Activated T-cell treated with anti-CD3 and anti-CD28 coated beads, Interleukin-2, amount 50 U/mL, for 48 hours (primary cell): ENCODE measurements at places on chromosomes 11 and 22.

DNA sequence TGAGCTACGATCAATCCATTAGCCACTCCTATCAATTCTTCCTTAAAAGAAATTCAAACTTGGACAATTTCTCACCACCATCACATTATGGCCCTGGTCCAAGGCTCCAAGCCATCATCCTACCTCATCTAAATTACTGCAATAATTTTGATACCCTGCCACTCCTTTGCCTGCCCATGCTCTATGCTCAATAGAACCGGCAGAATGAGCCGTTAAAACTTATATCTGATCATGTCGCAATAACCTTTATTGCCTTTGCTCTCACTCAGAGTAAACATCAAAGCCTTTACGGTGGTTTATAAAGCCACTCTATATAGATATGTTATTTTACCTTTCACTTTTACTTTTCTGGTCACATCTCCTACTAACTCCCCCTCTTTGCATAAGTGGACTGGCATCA lies 2392.1 kb upstream of the RAG2 start:
- DNase-seq, result no peak

DNA sequence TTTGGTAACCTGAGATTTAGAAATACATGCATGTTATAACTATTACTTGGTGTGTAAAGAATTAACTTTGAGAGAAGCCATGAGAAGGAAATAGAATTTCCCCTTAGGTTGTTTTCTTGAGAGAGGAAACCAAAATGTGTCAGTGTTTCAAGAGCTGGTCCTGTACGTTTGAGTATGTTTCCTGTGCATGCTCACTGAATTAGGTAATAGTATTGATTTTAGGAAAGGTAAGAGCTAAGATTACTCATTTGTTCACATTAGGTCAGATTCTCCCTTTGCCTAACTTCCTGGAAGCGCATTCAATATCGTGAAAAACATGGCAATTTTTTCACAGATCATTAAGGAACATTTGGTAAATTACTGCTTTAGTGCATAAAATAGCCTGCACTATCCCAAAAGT lies 49.3 kb upstream of the RDX start:
- DNase-seq, result no peak

- peak; percentile 86 for DNase-seq
Measured at GRCh38 chr11:34650528-34650927, 29.6 kb downstream of the EHF start.

DNA sequence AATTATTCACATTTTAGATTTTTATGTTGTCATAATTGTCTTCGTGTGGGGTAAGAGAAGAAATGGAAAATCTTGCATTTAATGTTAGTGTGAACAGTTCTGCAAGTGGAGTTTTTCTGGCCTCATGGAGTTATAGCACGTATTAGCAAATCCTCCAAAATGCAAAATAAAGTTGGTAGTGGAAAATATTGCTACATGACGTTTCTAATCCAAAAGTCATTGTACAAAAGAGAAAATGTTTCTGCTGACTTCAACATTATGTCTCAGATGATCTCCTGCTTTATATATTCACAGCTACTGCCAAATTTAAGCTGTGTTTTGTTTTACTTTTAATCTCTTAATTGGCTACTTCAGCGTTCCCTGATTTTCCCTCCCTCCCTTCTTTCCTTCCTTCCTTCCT lies 1804.0 kb upstream of the RAG2 start:
- no peak for DNase-seq

GRCh38 chr11:127485541-127485940 lies 485.0 kb upstream of the KIRREL3 start:
- no peak for DNase-seq

DNA sequence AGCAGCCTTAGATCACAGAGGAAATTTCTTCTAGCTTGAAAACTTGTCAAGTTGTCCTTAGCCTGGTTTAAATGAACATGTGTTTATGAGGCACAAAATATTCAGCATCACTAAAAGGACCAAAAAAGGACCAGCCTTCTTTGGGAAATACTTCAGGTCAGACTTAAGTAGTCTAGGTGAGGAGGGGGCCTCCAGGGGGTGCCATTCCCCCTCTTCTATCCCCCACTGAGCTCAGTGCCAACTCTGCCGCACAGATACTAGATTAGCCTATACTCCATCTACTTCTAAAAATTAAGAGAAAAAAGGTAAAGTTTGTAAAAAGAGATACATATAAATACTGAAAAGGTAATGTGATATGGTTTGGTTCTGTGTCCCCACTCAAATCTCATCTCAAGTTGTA lies 20.6 kb downstream of the CLTCL1 start:
- no peak for DNase-seq

DNA sequence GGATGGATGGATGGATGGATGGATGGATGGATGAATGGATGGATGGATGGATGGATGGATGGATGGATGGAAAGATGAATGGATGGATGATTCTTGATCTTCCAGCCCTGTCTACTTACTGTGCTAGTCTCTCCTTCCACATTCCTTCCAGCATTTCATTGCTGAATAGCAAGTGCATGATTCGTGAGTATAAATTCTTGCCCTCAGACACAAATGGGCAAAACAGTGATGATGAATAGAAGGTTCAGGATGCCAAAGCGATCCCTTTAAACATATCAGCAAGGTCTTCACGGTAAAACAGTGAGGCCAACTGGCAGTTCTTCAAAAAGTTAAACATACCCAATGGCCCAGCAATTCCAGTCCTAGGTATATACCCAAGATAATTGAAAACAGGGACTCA lies 400.2 kb downstream of the MN1 start:
- no peak for DNase-seq

- DNase-seq, result no peak
Measured at GRCh38 chr22:45585437-45585755, 82.7 kb downstream of the FBLN1 start.

DNA sequence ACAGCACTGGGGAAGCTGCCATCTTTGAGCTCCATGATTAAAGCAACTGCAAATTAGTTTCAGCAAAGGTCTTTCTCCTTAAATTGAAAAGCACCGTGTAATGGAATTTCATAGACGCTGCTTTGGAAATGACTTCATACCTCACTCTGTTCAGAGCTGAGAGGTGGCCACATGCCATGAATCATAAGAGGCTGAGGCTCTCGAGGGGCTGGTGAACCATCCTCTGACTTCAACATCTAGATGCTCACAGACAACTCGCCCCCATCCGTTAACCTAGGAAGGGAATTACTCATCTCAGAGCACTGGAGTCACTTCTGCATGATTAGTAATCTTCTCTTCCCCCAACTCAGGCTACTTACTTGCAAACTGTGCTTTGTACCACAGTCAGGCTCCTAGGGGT lies 122.3 kb downstream of the RCN1 start:
- DNase-seq, result peak; percentile 51

- DNase-seq, result no peak
Measured at GRCh38 chr11:133360860-133361688, 171.2 kb downstream of the OPCML start.

DNA sequence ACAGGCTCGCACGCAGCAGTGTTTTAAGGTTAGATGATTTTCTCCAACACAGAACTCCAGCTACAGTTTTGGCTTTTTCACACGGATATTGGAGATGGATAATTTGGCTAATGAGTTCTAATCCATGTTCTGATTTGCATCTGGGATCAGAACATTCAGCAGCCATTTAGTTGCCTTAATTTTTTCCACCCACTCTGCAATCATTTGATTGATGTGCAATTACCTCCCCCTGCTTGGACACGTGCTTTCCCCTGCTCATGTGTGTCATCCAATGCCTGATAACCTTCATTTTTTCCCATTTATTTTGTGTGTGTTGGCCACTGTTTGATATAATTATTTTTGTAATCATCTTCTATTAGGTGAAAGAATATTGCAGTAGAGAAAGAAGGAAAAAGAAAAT lies 257.8 kb downstream of the ST3GAL4 start:
- DNase-seq, result no peak

GRCh38 chr11:92802644-92803043 lies 166.8 kb upstream of the MTNR1B start:
- no peak for DNase-seq

DNA sequence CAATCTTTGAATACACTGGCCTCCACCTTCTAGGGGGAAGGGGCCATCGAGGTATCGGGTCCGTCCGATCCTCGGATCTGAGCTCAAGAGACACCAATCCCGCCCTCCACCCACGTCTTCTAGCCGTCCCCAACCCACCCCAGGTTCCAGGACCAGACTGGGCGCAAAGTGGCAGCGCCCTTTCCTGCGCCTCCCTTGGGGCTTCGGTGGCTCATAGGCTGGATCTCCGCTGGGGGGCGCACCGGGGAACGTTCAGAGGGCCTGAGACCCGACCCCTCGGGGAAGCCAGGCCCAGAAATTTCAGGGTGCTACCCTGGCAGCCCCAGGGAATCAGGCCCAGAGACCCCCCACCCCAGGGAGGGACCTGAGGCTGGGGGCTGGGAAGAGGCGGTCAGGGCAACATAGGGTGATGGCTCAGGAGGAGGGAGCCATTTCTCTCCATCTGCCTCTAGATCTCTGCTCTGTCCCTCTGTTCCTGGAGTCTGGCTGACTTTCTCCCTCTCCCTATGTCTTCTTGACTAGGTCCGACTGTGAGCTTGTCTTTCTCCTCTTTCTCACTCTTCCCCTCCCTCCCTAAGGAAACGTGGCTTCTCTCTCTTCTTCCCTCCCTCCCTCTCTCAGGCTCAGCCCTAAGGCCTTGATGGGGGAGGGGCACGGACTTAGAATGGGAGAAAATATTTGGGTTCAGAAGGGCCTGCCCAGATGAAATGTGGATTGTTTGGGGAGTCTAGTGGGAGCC lies 1.1 kb downstream of the CREB3L1 start:
- DNase-seq, result peak; percentile 64

GRCh38 chr22:23053051-23053707 lies 17.1 kb upstream of the GNAZ start:
- no peak for DNase-seq

DNA sequence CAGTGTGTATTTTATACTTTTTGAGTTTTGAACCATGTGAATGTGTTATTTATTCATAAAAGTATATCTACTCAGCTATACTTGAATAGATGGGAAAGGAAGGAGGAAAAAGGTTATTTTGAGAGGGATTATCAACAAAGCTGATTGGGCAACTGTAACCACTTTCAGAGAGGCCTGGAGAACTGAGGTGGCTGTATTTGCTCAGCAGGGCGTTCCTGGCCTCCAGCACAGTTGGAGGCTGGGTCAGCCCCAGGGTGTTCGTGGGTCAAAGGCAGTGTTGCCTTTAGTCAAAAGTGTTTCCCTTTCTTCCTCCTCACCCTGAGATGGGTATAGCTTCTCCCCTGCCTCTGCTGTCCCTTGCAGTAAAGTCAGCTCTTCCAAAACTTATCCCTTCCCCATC lies 26.7 kb downstream of the ASCC2 start:
- DNase-seq, result no peak

- no peak for DNase-seq
Measured at GRCh38 chr11:1461826-1462697, 24.5 kb downstream of the MOB2 start.

GRCh38 chr11:115674937-115675544 lies 170.8 kb upstream of the CADM1 start:
- DNase-seq, result no peak

- DNase-seq, result no peak
Measured at GRCh38 chr22:50687829-50688228, 15.2 kb downstream of the SHANK3 start.

GRCh38 chr22:25645266-25645665 lies 80.8 kb downstream of the GRK3 start:
- no peak for DNase-seq

DNA sequence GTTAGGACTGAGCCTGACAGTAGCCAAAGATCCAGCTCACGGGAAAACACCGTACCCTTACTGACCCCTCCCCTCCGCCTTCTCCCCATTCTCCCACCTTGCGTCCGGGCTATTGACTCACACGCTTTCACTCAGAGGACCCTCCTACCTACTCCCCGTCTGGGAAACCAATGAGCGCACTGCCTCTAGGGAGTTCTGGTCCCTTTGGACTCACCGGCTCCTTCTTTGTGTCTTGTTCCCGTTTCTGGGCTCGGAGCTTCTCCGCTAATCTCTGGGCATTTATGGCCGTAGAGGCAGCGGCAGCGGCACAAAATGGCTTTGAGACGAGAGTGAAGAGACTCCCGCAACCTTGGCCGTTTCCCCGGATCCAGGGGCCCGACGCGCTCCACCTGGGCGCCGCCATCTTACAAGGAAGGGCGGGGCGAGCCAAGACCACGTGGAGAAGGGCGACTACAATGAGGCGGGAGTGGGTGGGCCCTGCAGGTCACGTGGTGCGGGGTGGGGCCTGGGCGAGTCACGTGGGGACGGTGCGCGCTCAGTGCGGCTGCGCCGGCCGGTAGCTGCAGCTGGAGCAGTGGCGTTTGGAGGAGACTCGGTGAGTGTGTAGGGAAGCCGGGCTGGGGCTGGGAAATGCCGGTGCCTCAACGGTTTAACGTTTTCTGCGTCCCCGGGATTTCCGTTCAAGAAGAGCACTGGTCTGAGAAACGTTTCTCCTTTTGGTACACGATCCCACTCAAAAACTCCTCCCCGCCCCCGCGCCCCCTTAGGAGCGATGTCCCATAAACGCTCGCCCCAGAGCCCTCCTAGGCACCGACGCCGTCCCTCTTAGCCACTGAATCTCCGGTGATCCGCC lies at the start of the genes FAM118B and RPUSD4:
Gene FAM118B, plus strand, starts transcription at position 547 of the 853 bp plus-strand sequence. CDS start 23,220 bp downstream, outside the sequence.
Gene RPUSD4, minus strand, starts transcription at position 415 of the 853 bp plus-strand sequence. Its CDS starts 12 bp downstream, at position 403.
- DNase-seq, result peak; percentile 99

DNA sequence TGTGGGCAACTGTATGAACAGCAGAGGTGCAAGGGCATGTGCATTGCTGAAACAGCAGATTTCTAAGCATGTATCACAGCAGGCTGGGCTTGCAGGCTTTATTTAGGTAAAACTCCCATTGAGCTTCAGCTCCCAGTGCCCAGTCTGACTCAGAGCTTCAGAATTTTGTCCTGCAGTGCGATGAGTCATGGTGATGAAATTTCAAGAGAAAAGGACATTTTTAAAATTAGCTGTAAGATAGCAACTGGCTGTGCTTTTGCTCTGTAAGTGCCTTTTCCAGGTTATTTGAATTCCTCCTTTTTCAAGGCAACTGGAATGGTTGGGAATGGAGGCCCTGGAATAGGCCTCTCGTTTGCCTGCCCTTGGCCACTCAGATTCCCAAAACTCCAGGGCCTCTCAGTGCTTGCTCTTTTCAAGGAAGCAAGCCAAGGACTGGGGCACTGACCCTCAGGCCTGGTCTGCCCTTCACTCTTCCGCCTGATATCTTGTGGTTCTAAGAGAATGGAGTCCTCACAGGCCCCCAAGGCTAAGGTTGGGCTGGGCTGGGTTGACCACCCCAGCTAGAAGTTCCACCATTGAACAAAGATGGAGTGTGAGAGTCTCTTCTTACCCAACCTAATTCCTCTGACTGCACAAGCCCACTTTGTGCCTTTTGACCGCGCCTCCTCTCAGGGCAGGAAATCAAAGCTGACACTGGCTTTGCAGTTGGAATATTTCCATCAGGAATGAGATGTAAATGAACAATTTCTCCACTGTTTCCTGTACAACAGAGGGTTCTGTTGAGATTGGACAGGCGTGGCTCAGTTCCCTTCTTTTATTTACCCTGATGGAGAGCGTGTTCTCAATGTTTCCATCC lies 59.5 kb upstream of the PRSS23 start:
- peak; percentile 44 for DNase-seq

- DNase-seq, result no peak
Measured at GRCh38 chr22:17190702-17191101, 28.5 kb downstream of the ADA2 start.

- no peak for DNase-seq
Measured at GRCh38 chr11:91248199-91248807, 976.3 kb upstream of the FAT3 start.
